Progenitor cell of endocrine pancreas (in vitro differentiated cells): ENCODE measurements at places on chromosomes 2 and 18.

GRCh38 chr18:48734460-48734859 lies 195.6 kb downstream of the CTIF start:
- DNase-seq, result no peak

- DNase-seq, result no peak
Measured at GRCh38 chr18:36680042-36680441, 148.8 kb downstream of the TPGS2 start.

GRCh38 chr2:176508374-176508773 lies 239.1 kb downstream of the MTX2 start:
- no peak for DNase-seq

- no peak for DNase-seq
Measured at GRCh38 chr18:55998071-55998522, 410.1 kb upstream of the TCF4 start.

DNA sequence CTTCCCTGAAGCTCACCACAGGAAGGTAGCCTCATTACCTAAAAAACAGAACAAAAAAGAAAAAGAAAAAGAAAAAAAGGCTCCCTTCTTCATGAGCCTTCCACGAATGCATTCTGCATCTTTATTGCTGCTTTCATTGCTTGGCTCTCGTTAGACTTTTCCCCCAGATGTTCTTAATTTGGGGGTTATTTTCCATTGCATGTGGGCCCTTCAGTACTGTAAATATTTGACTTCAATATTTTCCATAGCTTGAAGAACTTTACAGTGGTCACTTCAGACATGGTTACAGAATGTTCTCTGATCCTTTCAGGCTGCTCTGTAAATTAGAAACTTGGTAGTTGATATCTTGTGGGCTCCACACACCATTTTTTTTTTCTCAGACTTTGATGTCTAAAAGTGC lies 65.6 kb upstream of the COPS8 start:
- DNase-seq, result no peak

- DNase-seq, result no peak
Measured at GRCh38 chr2:115946891-115947290, 1504.5 kb downstream of the DPP10 start.

DNA sequence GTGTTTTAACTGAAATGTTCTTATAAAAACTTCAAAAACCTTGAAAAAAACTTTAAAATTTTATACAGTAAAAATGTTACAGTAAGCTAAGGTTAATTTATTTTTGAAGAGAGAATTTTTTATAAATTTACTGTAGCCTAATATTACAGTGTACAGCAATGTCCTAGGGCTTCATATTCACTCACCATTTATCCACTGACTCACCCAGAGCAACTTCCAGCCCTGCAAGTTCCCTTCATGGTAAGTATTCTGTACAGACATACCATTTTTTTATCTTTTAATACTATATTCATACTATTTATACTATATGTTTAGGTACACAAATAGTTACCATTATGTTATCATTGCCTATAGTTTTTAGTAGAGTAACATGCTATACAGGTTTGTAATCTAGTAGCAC lies 396.7 kb upstream of the MMADHC start:
- DNase-seq, result no peak
